NCI-H1930 (cell line): ENCODE measurements at places on chromosomes 7 and 10.

DNA sequence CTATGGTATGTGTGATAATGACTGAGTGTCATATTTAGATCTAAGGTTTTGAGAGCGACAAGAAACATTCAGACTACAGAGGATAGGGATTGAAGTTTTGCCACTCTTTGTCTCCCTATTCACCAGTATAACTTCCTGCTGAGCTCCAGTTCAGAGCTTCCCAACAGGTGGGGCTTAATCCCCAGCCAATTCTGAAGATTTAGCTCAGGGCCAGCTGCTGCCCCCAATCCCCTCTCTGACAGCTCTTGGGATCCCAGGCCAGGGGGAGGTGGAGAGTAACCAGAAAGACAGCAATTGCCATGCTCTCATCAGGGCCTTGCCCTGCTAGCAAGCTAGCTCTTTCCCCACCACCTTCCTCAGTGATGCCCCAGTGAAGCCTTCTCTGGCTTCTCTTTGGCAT is 57.8 kb downstream of the TRIL start:
- DNase-seq, result no peak

GRCh38 chr7:5375925-5376324 is 47.7 kb downstream of the TNRC18 start:
- DNase-seq, result no peak

DNA sequence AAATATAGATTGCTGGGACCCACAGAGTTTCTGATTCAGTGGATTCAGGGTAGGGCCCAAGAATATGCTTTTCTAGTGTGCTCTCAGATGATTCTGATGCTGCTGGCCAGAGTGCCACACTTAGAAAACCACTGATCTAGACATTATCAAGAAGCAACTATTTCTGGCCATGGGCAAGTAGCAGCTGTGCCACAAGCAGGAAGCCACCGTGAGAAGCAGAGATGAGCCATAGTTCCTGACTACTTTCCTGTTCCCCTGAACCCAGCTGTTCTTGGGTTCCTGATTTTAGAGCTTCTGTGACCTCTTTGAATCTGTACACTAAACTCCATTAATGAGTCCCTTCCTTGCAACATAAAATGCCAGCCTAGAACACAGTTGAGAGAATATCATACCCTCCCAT is 38.1 kb upstream of the PIK3AP1 start:
- DNase-seq, result no peak

- DNase-seq, result no peak
Measured at GRCh38 chr7:100493476-100494264, 9.9 kb downstream of the NYAP1 start.

DNA sequence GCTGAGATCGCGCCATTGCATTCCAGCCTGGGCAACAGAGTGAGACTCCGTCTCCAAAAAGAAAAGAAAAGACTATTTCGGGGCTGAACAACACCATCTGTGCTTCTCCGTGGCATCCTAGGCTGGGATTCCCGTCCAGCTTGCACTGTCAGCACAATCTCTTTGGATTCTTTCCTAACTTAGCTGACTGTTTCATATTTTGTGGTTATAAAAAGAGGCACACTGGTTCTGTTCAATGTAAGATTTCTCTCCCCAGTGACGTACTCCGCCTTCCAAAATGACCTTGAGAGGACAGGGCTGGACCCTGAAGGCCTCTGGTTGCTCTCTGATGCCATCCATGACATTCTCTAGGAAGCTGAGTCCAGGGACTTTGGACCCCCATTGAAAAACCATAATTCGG is 8.8 kb downstream of the ZNHIT1 start:
- no peak for DNase-seq

- no peak for DNase-seq
Measured at GRCh38 chr7:18724318-18724717, 228.8 kb downstream of the HDAC9 start.

GRCh38 chr10:36181426-36182178 is 539.5 kb upstream of the FZD8 start:
- DNase-seq, result no peak

GRCh38 chr10:104103956-104104355 is 18.0 kb upstream of the SFR1 start:
- DNase-seq, result no peak

DNA sequence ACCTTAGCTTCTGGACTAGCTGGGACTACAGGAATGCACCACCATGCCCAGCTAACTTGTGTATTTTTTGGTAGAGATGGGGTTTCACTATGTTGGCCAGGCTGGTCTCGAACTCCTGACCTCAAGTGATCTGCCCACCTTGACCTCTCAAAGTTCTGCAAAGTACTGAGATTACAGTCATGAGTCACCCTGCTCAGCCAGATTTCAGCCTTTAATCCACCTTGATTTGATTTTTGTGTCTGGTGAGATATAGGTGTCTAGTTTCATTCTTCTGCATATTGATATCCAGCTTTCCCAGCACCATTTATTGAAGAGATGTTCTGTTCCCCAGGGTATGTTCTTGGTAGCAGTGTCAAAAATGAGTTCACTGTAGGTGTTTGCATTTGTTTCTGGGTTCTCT is 20.1 kb upstream of the CYP3A7 start:
- DNase-seq, result no peak

GRCh38 chr10:71252220-71252619 is 39.9 kb downstream of the UNC5B start:
- DNase-seq, result no peak

DNA sequence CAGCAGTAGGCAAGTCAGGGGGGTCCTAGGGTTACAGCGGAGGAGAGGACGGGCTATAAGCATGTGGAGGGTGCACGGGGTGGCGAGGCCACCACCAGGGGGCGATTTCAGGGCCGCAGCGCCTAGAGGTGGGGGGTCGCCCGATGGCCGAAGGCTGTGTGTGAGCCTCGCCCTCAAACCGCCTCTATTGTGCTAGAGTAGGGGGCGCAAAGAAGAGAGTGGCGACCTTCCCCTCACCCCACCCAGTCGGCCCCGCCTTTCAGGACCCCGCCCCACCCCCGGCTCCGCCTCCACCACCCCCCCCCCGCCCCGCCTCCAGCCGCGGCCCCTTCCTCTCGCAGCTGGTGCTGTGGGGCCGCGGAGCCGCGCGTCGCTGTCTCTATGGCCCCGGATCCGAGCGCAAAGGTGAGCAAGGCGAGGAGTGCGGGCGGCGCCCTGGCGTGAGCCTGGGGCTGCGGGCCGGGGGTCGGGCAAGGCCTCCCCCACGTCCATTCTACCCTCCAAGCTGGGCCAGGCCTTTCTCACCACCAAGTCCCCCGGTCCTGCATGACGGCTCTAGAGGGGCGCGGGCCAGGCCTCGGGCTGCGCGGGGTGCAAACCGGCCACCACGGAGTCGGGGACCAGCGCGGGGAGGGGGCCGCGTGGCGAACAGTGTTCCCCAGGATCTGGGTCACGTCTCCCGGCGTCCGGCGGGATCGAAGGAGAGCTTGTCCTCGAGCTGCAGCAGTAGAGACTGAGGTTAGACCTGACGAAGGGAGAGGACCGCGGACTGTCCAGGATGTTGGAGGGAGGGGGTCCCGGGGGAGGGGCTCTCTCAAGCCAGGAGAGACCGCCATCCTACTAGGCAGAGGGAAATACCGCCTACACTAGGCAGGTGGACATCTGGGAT is at the start of gene SEMA4G:
SEMA4G (plus strand) TSS at position 318 of the 889 bp plus-strand sequence. CDS start 3,409 bp downstream, outside the sequence.
- DNase-seq, result peak; percentile 23

DNA sequence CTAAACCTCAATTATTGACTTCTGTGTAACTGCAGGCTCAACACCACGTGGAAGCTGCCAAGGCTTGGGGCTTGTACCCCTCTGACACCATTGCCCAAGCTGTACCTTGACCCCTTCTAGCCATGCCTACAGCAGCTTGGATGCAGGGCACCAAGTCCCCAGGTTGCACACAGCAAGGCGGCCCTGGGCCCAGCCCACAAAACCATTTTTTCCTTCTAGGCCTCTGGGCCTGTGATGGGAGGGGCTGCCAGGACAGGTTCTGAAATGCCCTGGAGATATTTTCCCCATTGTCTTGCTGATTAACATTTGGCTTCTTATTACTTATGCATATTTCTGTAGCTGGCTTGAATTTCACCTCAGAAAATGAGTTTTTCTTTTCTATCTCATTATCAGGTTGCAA is 610.0 kb upstream of the LRRN3 start:
- no peak for DNase-seq

DNA sequence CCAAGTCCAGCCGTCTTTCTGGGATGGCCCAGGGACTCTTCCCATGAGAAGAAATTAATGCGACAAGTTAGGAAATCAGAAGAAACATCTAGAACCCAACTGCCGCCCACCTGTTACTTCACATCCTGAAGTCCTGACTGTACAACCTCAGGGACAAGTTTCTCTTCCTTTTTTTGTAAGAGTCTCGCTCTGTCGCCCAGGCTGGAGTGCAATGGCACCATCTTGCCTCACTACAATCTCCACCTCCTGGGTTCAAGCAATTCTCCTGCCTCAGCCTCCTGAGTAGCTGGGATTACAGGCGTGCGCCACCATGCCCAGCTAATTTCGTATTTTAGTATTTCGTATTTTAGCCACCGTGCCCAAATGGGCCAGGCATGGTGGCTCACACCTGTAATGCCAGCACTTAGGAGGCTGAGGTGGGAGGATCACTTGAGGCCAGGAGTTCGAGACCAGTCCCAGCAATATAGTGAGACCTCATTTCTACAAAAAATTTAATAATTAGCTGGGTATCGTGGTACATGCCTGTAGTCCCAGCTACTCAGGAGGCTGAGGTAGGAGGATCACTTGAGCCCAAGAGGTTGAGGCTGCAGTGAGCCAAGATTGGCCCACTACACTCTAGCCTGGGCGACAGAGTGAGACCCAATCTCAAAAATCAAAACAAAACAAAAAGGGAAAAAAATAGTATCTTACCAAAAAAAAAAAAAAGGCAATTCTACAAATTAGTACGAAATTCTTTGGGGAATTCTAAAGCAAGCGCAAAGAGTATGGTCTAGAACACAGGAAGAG is 20.8 kb downstream of the LAT2 start:
- no peak for DNase-seq

- no peak for DNase-seq
Measured at GRCh38 chr10:4141471-4141870, 356.5 kb upstream of the KLF6 start.

- no peak for DNase-seq
Measured at GRCh38 chr7:158397885-158398284, 189.7 kb downstream of the PTPRN2 start.

DNA sequence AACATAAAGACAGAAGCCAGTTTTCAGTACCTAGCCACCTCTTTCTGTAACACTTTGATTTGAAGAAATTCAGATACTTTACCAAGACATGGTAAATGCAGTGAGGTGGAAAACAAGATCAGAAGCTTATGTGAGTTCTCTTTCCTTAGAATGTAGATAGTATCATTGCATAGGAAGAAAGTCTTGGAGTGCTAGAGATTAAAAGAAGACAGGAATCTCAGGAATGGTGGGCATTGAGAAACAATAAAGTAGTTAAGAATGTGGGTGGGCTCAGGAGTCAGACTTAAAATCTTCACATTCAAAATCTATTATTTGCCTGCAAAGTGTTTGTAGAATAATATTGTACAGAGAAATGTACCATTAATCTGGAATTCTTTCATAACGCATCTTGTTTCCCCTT is 58.9 kb downstream of the POLL start:
- DNase-seq, result no peak

DNA sequence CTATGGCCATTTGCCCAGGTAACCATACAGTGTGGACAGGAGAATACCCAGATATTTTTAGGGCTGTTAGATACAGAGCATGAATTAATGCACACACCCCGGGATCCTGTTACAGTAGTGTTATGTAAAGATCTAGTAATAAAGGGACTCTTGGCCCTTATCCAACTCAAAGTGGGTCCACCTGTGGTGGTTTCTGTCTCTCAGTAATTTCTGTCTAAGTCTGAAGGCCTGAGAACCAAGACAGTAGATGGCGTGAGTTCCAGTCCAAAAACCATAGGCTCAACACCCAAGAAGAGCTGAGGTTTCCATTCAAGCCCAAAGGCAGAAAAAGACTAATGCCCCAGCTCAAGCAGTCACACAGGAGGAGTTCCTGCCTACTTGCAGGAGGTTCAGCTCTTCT is 277.7 kb downstream of the ZEB1 start:
- DNase-seq, result no peak

- no peak for DNase-seq
Measured at GRCh38 chr10:22456486-22456885, 111.2 kb downstream of the SPAG6 start.

GRCh38 chr7:134024739-134025138 is 102.4 kb upstream of the LRGUK start:
- DNase-seq, result no peak

DNA sequence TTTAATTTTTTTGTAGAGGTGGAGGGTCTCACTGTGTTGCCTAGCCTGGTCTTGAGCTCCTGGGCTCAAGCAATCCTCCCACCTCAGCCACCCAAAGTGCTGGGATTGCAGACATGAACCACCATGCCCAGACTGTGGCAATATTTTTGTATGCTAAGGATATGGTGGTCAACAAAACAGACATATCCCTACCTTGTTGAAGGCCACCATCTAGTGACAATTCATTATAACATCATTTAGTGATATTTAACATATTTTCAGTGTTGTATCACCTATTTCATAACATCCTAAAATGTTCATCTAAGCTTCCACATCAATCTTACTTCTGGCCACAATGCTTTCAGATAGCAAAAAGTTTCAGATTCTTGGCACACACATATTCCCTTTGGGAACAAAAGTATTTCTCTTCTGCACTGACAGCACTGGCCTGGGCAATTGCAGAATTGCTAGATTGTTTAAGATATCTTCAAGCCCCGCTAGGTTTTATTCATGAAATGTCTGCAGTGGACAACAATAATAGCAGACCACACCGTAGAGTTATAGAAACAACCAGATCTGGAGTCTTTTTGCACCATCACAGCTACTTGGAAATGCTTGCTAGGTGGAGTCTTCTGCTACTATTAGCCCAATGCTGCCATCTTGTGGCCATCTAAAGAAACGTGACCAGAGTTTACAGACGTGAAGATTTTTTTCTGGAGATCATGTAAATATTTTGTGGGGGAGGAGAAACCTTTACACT is 58.4 kb downstream of the DNAJC12 start:
- peak; percentile 39 for DNase-seq

DNA sequence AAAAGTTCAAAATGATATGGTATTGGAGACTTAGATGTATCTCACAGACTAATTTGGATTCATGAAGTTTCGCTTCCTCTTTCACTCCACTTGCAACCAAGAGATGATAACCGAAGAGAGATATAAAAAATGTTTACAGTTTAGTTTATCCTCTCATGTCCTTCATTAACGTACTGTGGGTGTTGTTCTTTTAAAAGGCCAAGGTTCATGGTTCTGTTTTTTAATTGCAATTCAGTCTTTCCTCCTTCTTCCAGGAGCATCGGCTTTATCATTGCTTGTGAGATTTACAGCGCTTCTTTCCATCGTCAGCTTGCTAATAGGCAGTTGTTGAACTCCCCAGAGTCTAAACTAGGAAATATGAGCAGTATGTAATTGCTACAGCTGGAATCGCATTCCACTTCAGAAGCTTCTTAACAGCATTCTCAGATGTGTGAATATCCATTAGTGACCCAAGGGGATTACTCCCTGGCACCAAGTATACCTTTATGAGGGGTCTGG is 75.9 kb upstream of the HGF start:
- DNase-seq, result no peak

GRCh38 chr10:16459423-16459939 is 22.7 kb downstream of the PTER start:
- no peak for DNase-seq

- no peak for DNase-seq
Measured at GRCh38 chr7:47552621-47553020, 29.3 kb downstream of the TNS3 start.
